ENCODE measurements at places on chromosomes 4 and X.
A peak's percentile ranks its signal among the peaks of the same experiment; 100 is the strongest.

DNA sequence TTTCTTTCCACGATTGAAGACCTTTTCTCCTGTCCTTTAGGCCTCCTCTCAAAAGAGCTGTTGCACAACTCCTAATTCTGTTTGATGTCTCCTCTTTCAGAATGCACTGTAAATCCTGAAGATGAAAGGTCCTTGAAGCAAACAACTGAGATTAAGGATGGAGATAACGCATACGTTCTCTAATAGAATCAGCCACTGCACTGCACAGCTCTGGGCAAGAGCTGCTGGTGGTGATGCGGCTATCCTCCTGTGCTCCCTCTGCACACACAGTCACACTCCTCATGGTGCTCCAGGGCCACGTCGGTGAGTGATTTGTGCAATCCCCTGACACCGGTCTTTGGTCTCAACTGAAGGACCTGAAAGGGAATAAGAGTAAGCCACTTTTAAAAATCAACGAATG, 208.7 kb downstream of the PDGFC start:
- no peak for DNase-seq

DNA sequence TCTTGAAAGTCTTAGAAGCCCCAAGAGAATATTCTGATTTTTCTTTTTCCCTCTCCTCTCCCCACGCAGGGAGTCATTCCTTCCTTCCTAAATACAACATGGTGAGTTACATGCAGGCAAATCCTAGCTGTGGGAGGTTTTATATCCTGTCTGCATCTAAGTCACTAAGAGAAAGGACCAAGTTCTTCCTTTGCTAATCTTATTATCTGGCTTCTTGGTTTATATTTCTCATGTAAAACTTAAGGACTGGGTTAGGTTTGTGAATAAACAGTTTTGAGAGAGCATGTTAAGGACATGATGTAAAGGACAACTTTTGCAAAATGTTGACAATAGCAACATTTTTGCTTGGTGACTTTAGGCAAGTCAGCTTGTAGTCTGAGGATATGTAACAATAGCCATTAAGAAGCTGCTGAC, 5.1 kb upstream of the CXCL9 start:
- DNase-seq, result no peak

GRCh38 chr4:180937083-180937482, 1306.1 kb upstream of the TENM3 start:
- DNase-seq, result no peak

DNA sequence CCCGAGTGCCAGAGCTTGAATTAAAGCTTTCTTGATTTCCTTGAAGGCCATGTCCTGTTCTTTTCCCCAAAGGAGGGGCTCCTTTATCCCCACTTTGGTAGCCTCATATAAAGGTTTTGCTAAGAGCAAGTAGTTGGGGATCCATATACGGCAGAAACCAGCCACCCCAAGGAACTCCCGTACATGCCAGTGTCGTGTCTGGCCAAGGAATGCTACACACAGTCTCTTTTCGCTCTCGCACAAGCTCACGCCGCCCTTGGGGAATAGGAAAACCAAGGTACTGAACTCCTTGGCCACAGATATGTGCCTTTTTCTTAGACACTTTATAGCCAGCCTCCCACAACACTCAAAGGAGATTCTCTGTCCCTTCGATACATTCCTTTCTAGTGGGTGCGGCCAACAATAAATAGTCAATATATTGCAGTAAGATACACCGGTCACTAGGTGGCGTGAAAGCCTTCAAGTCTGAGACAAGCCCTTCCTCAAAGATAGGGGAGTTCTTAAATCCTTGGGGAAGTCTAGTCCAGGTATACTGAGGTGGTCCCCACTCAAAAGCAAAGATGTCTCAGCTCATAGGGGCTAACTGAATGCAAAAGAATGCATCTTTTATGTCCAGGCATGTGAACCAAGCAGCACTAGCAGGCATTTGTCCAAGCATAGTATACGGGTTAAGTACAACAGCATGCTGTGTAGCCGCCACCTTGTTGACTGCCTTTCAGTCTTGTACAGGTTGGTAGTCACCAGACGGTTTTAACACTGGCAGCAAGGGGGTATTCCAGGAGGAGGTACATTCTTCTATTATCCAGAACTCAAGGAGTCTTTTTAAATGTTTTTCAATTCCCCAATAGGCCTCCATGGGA, 57.8 kb upstream of the XAGE1B start:
- DNase-seq, result peak; percentile 8
